D721Med (cell line): ENCODE measurements at places on chromosomes 12 and 14.

- DNase-seq, result no peak
Observed at GRCh38 chr14:95953111-95953724, 76.6 kb downstream of the TUNAR start.

DNA sequence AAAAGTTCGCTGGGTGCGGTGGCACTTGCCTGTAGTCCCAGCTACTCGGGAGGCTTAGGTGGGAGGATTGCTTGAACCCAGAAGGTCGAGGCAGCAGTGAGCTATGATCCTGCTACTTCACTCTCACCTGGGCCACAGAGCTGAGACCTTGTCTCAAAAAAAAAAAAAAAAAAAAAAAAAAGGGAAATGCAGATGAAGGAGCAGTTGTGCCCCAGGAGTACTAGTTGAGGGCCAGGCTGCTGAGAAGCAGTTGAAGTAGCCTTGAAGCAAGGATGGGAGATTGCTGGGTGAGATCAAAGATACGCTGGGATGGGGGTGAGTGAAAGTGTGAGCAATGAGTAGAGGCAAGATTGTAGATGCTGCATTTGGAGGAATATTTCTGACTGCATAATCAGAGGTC lies 93.4 kb upstream of the DNM1L start:
- no peak for DNase-seq

GRCh38 chr12:119659289-119659897 lies 8.5 kb upstream of the PRKAB1 start:
- no peak for DNase-seq

- no peak for DNase-seq
Observed at GRCh38 chr14:99077844-99078236, 194.2 kb downstream of the BCL11B start.

DNA sequence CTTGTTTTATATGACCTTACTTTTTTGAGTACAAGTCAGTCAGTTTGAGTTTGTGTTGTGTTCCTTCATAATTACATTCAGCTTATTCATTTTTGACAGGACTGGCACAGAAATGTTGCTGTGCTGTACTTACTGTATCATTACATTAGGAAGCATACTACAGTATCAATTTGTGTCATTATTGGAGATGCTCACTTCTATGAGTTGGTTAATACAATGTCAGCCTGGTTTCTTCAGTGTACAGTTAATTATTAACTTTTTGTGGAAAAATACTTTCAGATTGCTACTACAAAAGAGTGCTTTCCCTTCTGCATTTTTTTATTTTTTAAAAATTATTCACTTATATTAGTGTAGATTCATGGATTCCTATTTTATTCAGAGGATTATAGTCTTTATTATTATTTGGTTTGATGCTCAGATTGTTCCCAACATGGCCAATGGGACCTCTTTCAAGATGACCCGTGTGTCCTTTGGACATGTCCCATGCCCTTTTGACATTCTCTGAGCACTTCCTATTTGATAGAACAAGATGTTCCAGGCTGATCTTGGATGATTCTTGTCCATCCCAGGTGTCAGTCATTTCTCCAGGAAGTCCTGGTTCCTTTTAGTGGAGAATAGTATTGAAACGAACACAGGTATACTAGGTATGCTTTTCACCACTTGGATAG lies 66.6 kb downstream of the MON2 start:
- no peak for DNase-seq

DNA sequence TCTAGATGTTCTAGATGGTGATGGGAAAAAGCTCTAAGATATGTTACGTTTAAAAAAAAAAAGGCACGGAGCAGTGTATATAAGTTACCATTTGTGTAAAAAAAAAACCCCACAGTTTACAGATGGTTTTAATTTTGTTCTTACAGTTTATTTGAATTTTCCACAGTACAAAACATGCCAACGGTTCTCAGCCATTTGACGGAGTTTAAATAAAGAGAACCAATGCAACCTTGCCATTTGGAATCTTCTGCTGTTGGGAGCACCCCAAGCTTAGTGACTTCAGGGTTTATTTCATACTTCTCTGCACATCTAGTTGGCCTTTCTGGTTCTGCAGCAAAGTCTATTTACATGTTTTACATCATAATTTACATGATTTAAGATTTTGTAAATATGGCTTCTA lies 7.7 kb upstream of the HPD start:
- no peak for DNase-seq

GRCh38 chr14:51595881-51596455 lies 55.7 kb upstream of the FRMD6 start:
- no peak for DNase-seq

DNA sequence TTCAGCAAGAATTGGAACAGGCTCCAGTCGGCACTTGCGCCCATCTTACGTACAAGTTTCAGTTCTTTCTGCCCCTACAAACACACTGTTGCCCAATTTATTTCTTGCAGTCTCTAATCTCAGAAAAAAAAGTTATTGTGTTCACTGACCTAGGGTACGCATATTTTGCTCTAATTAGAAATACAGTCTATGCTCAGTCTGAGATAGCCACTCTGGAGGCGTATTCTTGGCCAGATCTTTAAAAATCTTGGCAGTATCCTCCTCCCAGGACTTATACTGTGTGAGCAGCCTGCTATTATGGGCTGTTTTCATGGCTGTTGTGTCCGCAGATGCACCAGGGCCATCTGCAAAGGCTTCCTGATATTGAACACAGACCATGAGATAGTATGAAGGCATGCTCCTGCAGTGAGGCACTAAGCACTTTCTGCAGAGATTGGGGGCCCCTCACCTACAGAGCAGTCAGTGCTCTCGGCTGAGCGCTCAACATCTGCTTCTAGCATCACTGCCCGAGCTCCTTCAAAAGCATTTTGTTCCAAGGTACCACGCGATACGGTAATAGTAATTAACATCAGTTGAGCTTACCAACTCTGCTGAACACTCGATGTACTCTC lies 57.9 kb downstream of the PPM1H start:
- DNase-seq, result no peak

DNA sequence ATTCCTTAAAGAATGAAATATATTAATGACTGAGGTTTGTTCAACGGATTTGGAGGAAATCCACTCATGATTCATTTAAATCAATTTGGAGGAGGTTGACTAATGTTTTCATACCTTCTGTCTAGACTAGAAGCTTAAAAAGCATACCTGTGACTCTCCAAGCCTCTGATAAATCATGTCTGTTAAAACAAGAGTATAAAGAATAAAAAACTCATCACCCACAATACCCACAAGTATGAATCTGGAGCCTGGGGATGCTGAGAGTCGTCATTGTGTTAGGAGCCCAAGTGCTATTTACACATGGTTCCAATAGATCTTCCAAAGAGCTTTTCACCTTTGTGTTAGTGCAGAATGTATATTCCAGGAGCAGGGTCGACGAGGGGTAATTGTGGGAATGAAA lies 86.8 kb upstream of the ADAMTS20 start:
- DNase-seq, result no peak
